ENCODE measurements at places on chromosomes 5 and 9.
A peak's percentile ranks its signal among the peaks of the same experiment; 100 is the strongest.

- DNase-seq, result no peak
Measured at GRCh38 chr5:131685516-131686171, 50.6 kb upstream of the RAPGEF6 start.

DNA sequence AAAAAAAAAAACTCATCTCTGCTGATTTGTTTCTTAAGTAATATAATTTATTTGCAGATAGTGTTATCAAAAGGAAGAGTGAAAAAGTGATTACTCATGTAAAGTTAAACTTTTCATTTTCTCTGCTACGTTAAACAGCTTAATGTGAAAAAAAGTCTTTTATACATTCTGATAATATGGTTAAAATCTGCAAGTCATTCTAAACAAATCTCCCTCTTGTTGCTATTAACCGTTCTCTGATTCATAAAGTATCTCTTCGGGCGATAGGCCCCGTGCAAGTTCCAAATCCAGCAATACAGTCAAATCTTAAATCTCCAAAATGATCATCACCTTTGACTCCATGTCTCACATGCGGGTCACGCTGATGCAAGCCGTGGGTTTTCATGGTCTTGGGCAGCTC is 732.0 kb downstream of the TAF11L14 start:
- DNase-seq, result no peak

DNA sequence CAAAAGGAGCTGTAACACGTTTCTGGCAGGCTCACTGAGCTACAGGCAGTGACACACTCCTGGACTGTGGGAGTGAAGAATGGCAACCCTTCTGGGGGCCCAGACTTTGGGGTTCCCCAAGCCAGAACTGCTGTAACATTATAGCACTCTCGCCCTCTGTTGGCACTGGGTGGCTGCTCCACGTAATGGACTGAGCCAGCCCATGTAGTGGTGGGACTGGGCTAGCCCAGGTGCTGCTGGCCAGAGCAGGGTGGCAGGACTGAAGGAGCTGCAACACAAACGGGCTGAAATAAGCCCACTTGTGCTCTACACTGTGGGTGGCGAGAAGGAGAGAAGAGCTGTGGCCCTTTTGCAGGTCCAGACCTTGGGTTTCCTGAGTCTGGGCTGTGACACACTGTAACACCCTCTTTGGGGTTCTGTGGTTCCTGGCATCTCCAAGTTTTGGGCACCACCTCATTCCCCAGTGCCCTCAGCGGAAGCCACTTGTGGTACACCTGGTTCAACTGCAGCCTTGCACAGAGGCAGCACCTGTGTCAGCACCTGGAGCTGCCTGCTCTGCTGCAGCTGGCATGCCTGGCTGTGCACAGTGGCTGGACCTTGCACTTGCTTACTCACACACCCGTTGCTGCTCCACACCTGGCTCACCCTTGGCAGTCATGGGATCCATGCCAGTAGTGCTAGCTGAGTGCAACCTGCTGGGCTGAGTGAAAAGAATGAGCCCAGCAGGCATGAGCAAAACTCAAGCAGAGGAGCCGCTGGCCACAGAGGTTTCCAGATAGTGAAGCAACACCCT is 95.0 kb upstream of the PRR16 start:
- DNase-seq, result peak; percentile 90

DNA sequence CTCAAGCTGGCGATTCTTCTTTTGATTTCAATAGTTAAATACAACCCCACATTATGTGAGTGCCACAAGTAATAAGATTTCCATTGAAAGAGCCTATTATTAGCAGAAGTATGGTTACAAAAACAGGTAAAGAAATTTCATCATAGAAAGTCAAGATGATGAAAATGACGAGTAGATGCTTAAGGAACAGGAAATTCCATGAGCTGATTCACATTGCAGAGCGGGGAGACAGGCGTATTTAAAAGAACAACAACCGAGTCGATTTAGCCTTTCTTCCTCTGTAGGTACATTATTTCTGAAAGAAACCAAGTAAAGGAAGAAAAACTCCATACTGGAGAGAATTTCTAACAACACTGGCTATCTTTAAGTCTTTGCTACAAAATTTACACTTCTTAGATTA is 310.4 kb downstream of the SLF1 start:
- no peak for DNase-seq

DNA sequence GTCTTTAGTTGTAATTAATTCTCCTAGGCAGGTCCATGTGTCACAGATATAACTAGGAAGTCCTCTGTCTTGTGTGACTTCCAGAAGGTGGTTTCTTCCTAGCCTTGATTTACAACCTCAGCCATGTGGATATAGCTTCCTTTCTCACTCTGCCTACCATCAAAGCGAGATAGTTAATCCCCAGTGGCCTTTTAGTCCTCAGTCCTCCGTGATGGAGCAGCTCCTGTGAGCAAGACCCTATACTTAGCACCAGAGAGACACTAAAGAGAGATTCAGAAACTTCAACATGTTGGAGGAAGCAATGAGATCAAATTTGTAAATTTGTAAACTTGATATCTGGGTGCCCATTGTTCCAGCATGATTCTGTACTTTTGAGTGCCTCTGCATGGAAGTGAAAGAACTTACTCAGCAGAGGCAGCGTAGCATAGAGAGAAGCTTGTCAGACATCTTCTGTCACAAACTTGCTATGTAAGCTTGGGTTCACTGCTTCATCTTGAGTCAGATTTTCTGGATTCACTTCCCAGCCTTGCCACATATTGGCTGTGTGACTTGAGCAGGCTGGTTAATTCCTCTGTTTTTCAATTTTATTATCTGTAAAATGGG is 170.2 kb upstream of the NR3C1 start:
- DNase-seq, result no peak

- DNase-seq, result no peak
Measured at GRCh38 chr9:70490478-70490877, 76.0 kb upstream of the KLF9 start.

DNA sequence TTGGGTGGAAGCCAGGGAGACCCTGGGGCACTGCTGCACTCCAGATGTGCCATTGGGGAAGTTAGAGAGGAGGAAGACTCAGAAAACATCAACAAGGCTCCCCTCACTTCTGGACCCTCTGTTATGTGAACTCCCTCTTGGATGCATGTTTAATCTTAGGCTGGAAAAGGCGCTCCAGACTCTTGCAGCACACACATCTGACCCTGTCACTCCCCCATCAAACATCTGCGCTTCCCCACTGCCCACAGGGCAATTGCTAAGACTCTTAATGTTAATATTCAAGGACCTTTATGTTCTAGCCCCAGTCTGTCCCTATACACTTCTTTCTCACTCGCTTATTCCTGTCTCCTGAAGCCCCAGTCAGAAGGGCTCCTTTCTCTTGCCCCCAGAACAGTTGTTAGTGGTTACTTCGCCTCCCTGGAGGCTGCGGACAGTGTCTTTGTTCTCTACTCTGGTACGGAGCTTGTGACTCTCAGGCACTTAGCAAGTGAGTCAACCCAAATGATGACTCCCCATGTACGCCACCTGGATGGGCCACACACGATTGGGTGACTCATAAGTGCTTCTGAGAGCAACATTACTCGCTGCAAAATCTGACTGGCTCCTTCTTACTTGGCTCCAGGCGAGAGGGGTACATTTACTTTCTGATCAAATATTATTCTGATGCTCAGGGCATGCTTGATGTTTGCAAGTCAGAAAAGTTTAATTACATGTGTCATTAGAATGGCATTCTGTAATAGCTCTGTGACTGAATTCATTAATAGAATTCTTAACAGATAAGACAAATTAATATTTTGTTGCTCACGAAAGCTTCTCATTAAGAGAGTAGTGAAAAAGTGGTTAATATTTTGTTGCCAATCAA is 193.6 kb downstream of the HSPA4 start:
- DNase-seq, result no peak

- no peak for DNase-seq
Measured at GRCh38 chr5:62948301-62948700, 369.7 kb downstream of the LRRC70 start.

- no peak for DNase-seq
Measured at GRCh38 chr9:102035929-102036328, 297.5 kb upstream of the GRIN3A start.

- DNase-seq, result no peak
Measured at GRCh38 chr9:116087751-116088194, 65.8 kb upstream of the PAPPA start.

- DNase-seq, result no peak
Measured at GRCh38 chr9:15622318-15622971, 69.6 kb downstream of the CCDC171 start.

DNA sequence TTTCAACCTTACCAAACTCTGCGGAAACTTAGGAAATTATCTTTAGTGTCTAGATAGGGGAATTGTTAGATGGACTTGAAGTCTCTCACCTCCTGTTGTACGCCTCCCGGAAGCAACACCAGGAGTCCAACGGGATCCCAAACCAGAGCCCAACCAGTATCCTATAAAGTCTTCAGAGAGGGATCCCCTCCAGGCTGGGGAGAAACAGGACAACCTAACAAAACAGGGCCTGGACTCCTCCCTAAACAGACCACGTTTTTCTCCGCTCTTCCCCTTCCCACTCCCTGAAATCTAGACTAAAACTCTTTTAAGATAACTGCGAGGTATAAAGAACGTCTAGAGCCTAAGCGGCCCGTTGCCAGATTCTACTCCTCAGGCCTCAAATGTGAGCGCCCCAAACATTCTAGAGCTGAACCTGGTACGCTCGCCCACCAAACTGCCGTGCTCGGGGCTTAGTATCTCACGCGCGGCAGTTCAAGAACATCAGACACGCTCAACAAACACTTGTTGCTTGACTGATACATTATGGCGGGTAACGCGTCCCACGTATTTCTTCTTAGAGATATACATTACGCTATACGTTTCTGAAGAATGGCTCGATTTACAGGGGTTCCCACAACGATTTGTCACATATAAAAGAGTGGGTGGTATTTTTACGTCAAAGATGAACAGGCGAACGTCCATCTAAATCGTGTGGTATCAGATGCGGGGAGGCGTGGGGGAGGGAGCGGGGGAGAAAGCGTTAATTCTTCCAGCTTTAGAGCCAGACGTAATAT is 663 bp upstream of the SMIM27 start:
- DNase-seq, result peak; percentile 53

DNA sequence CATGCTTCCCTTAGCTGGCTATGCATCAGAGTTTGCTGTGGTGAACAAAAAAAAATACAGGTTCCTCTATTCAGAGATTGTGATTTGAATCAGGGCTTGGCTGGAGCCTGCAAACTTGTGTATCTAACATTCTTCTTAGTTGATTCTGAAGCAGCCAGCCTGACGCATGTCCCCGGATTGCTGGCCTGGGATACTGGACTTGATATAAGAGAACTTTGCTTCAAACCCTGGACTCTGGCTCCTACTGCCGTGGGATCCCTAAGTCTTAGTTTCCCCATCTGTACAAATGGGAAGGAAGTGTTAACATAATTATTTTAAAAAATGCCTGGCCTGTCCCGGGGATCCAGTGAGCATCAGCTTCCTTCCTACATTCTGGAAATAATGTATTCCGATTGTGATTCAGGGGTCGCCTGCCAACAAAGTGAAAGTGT is 292.8 kb downstream of the ARHGEF28 start:
- no peak for DNase-seq

DNA sequence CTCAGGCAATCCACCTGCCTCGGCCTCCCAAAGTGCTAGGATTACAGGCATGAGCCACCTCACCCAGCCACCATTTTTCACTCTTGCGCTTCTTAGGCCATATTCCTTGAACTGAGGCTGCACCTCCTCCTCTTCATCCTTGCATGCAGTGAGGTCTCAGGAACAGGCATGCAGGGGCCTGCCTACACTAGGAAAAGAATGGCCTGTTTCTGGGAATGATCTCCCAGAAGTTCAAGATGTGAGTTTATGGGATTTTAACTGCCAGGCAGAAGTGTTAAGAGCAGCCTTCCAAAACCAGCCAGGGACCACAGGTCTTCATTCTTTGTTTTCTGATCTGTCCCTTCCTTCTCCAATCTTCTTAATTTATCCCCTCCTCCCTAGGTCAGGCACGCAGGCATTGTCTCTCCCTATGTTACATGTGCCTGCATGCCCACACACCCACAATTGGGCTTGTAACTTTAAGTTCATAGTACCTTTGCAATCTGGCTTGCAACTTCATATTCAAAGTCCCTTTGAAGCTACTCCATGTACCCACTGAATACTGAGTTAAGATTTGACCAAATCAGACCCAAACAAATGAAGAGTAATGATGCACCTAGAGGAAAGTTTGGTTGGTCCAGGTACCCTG is 10.5 kb upstream of the HSPA4 start:
- no peak for DNase-seq

GRCh38 chr5:164298165-164298564 is 792.7 kb downstream of the MAT2B start:
- DNase-seq, result no peak

GRCh38 chr9:98551511-98552286 is 157.0 kb downstream of the GABBR2 start:
- DNase-seq, result peak; percentile 3

DNA sequence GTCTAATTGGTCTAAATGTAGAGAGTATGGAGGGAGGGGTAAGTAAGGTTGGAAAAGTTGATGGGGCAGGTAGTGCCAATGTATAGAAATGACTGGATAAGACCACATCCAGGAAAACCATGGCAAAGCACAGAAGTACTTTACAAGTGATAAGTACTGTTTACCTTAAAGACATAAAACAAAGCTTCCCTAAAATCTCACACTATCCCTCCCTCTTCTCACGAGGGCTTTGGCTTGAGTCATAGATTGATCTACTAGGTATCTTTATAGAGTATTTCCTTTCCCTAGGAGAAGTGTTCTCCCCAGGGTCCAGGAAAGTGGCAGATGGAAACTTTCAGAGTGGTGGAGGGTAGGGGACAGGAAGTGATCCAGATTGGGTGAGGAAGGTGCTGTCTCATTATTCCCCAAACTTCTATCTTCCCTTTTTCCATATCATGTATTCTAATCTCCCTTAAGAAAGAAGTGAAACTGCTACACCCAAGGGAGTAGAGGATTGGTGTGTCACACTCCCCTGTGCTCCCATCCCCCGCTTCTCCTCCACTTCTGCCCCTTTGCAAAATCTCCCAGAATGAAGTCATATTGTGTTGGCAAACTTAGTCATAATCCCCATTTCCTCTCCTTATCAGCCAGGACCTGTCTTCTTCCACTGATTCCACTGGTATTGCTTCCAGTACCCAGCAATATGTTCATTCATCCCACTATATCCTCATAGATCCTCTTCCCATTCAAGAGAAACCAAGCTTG is 14.6 kb downstream of the IL33 start:
- DNase-seq, result no peak

DNA sequence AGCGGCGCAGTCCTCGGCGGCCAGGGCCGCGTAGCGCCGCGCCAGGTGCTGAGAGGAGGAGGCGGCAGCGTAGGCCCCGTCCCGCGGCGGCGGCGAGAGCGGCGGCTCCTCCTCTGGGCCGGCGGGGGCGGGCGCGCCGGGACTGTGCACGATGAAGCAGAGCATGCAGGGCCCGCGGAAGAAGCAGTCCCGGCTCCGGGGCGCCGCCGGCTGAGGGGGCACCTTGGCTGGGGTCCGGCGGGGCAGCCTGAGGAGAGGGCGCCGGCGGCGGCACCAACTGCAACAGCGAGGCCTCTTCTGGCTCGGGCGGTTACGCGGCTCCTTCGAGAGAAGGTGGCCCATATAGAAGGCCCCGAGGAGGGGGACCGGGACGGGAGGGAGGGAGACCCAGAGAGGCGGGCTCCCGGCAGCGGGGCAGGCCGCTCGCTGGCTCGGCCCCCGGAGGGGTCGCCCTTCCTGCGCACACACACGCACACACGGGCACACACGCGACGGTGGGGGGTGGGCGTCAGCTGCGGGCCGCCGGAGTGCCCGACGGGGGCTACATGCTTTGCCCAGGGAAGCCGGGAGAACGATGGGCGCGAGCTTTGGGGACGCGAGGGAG is 446 bp downstream of the FBXL17 start:
- peak; percentile 71 for DNase-seq

- DNase-seq, result peak; percentile 50
Measured at GRCh38 chr9:87518702-87519335, 21.2 kb downstream of the DAPK1 start.
